ENCODE measurements at places on chromosomes 4 and X. TPM values are rescaled to one million over a fixed set of nuclear protein-coding genes. Genes with fewer than 3 reads are reported as not detected.
A peak's percentile ranks its signal among the peaks of the same experiment; 100 is the strongest.

GRCh38 chr4:183335369-183335940, 13.2 kb upstream of the CLDN24 start:
- no peak overlapping the region for H3K27ac ChIP-seq
- H3K4me1 ChIP-seq, result no peaks in the 10 kb centered on the region
- H3K36me3 ChIP-seq, result no peaks in the 10 kb centered on the region
- H3K27me3 ChIP-seq, result peaks cover 4% of the 10 kb centered on the region
- DNase-seq, result no peak

IL15 gene
- 6.1 TPM for total RNA-seq

DNA sequence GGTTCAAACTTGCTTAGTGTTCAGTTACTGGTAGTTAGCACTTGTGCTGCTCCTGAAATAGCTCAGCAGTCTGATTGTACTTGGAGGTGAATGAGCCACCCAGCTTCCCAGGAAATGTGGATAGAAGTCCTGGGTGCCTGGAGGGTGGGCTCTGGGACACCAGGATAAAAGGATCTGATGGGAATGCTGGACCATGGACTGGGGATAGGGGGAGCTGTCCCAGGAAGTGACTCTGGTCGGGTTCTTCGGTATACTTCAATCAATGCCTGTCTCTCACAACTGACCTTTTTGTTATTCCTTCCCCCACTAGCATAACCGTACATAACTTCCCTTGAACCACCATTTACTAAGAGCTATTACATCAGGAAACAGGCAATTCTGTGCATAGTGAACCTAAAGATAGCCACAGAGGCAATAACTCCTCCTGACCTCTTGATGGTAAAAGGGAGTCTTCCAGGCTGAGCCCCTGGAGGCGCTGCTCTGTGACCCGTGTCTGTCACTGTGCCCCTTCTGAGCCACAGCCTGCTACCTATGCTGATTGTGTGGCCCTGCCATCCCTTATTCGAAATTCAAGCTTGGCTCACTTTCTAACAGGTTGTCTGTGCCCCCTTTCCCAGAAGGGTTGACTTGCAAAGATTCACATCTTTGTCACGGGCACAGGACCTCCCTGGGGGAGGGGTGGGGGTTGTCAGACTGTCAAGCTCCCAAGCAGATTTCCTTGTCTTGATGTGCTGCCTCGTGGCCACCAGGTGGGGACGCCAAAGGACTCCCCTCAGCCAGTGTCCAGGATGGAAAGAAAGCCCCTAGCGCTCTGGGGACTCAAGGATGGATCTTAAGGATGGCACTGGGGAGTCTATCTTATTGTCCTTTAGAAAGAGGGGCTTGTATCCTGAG, 24.5 kb upstream of the WDR1 start:
- H3K27me3 ChIP-seq, result no peaks in the 10 kb centered on the region
- H3K27ac ChIP-seq, result no peak overlapping the region
- peaks cover 13% of the 10 kb centered on the region for H3K4me1 ChIP-seq
- H3K36me3 ChIP-seq, result no peaks in the 10 kb centered on the region

- no peak overlapping the region for H3K4me3 ChIP-seq
- H3K27ac ChIP-seq, result no peak overlapping the region
- no peaks in the 10 kb centered on the region for H3K36me3 ChIP-seq
- DNase-seq, result no peak
- H3K4me1 ChIP-seq, result no peaks in the 10 kb centered on the region
Observed at GRCh38 chr4:53484911-53485657, 106.2 kb downstream of the LNX1 start.

DNA sequence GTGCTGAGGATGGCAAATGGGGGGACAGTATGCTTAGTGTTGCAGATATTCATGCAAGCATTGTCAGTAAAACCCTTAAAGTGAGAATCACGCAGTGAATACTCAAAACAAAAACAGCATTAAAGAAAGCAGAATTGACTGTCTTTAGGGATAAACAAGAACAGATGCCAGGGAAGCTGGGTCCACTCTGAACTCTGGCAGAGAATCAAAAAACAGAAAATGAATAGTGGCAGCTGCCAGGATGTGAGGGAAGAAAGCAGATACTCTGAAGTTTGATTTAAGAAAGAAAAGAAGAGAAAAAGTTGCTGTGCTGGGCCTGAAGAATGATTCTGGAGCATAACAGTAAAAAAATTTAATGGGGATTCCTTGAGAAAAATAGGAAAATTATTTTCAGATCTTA, 131.5 kb downstream of the GABRA2 start:
- H3K36me3 ChIP-seq, result no peaks in the 10 kb centered on the region

DNAJB14 gene
- total RNA-seq, result 73.4 TPM

CTAG1A gene
- not detected for total RNA-seq

DNA sequence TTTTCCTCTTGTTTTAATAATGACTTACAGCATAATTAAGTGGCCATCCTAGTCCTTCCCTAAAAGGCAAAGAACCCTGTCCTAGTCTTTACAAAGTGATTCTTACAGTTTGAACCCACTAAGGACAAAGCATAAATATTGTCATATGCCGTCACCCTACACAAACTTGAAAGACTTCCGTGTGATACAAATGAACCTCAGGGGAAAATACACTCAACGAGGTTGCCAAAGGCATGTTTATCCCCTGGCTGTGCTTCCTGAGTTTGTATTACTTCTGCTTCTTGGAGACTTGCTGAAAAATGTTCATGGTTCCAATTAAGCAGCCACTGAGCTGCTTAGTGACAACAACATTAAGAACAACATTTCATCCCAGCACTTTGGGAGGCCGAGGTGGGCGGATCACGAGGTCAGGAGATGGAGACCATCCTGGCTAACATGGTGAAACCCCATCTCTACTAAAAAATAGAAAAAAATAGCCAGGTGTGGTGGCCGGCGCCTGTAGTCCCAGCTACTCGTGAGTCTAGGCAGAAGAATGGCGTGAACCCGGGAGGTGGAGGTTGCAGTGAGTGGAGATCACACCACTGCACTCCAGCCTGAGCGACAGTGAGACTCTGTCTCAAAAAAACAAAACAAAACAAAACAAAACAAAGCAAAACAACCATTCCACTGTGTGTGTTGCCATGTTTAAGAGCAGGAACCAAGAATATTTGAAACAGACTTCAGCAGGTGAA, 16.2 kb downstream of the RASSF6 start:
- no peak overlapping the region for H3K4me3 ChIP-seq
- peak overlapping the region; percentile 70 for H3K27ac ChIP-seq
- H3K4me1 ChIP-seq, result peaks cover 37% of the 10 kb centered on the region
- peak; percentile 50 for DNase-seq
- no peaks in the 10 kb centered on the region for H3K27me3 ChIP-seq
- H3K36me3 ChIP-seq, result no peaks in the 10 kb centered on the region

RAB39B gene
- 8.8 TPM for total RNA-seq

CPEB2 gene
- 17.6 TPM for total RNA-seq

PNMA6F gene
- total RNA-seq, result not detected

MAP7D2 gene
- not detected for total RNA-seq

DNA sequence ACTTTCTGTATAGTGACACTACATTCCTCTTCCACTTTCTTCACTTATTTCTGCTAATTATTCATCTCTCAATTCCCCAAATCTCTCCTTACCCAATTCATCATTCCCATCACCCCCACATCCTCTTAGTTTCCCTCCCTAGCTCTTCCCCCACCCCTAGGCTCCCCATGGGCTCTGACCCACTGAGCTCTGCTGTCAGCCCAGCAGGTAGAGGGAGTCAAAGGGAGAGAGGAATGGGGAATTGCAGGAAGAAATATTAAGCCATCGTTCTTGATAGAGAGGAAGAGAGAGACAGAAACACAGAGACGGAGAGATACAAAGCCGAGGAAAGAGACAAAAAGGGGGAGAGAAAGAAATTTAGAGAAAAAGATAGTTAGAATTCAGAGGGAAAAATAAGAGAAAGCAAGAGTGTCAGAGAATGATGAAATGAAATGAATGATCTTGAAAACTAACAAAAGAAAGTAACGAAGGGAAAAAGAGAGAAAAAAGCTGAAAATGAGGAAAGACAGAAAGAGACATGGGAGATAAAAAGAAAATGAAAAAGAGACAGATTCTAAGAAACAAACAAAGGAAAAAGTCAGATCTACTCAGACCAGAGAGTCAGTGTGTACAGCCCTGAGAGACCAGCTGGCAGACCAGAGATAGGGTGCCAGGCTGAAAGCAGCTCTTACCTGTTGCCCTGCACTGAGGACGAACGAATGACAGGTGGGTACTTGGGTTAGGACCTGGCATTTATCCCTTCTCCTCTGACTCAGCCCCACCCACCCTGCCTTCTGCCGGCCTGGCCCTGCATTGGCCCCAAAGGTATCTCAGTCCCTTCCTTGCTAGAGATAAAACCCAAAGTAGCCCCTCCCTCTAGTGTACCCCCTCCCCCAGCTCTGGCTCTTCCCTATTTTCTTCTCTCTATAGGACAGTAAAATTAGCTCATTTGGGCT, at the start of gene ALAS2:
TSS of gene ALAS2 (minus strand) at position 707 of the 935 bp plus-strand sequence. CDS start 4,977 bp downstream, outside the sequence.
- H3K27me3 ChIP-seq, result no peaks in the 10 kb centered on the region
- DNase-seq, result no peak
- no peaks in the 10 kb centered on the region for H3K36me3 ChIP-seq
- no peak within 1 kb of the TSS for H3K4me3 ChIP-seq
- H3K27ac ChIP-seq, result no peak within 1 kb of the TSS

CXCL8 gene
- total RNA-seq, result 0.32 TPM

DNA sequence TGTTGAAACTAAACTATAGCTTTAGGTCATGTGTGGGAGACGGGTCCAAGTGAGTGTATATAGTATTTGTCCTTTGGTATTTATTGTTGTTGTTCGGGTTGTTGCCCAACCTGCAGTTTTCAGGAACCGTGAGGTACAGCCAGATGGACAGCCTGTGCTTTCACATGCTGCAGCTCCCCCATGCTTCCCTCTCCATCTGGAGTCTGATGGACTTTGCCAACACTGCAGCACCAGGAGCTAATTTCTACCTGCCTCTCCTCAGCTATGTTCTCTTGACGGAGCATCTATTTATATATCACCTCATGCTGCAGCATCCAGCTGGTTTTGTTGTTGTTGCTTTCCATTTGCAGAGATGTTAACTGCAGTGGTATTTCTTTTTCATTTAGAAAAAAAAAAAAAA, 80.1 kb downstream of the TLL1 start:
- no peaks in the 10 kb centered on the region for H3K36me3 ChIP-seq
- DNase-seq, result no peak
- H3K27me3 ChIP-seq, result no peaks in the 10 kb centered on the region

Measured in B cell (primary cell).